ENCODE measurements at places on chromosomes 6 and 20. TPM values are rescaled to one million over a fixed set of nuclear protein-coding genes. Genes with fewer than 3 reads are reported as not detected.

- no peak for DNase-seq
Measured at GRCh38 chr6:75372884-75373283, 88.3 kb upstream of the TMEM30A start.

DNA sequence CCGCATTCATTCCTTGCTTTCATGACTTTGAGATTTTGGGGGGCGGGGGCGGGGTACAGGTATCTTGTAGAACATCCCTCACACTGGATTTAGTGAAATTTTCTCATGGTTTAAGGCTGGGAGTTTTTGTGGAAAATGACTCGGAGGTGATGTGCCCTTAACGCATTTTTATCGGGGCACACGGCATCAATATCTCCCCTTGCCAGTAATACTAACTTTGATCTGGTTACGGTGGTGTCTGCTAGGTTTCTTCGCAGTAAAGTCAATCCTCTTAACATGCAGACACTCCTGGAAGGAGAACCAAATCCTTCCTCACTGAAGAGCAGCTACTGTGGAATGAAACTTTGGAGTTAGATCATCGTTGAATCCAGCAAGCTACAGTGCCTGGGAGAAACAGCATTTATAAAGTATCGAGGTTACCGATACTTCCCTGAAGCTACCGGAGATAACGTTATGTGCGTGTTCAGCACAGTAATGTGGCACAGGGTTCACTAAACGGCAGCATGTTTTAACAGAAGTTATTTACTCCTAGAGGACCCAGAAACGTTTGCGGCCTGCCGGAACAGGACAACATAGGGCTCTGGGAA is 1.2 kb upstream of the DYNLRB1 start:
- no peak for DNase-seq

- no peak for DNase-seq
Measured at GRCh38 chr6:51167468-51167867, 348.8 kb downstream of the TFAP2B start.

- no peak for DNase-seq
Measured at GRCh38 chr6:148965287-148965686, 218.5 kb downstream of the UST start.

DNA sequence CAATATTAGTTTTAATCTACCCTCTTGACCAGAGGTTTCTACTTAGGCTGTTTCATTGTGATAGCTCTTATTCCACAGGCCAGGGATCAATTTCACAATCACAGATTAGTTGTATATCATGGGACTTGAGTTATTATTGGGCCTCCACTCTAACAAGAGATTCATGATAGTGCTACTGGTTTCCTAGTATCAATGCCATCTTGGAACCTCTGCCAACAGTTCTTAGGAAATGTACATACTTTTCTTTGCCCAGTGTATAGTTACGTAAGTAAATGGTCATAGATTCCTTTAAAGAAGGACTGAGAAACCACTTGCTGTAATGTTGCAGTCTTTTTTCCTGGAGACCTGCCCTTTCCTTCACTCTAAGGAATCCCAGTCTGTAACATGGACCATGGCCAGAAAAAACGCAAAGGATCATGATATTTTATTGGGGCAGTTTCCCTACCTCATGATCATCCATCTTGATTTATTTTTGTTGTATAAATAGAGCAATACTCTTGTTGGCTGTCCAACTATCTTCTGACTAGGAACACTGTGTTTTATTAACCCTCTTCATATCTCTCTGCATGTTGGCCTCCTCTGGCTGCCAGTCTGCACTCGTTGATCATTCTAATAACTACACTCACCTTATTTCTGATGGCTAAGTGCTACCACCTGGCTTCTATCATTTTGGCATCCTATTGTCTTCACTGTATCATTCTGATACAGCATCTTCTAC is 38.0 kb upstream of the VGLL2 start:
- DNase-seq, result no peak

GRCh38 chr6:153045271-153045670 is 42.8 kb upstream of the MTRF1L start:
- DNase-seq, result no peak

DNA sequence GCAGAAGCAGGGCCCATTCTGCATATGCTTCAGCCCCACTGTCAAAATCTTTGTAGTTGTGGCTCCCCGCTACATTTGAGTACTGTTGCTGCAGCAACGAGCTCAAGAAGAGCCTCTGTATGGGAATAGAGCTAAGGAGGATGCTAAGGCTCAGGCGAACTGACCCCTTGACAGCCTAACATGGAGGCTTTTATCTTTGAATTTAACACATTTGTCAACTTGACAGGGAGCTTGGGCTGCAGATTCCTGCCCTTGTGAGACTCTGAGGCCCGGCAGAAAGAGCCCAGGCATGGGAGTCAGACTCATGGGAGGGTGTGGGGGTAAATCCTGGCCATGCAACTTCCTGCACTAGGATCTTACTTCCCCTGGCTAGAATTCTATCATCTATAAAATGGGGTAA is 278.7 kb upstream of the CITED2 start:
- no peak for DNase-seq

- peak; percentile 12 for DNase-seq
Measured at GRCh38 chr6:3293271-3294155, 34.8 kb downstream of the PSMG4 start.

DNA sequence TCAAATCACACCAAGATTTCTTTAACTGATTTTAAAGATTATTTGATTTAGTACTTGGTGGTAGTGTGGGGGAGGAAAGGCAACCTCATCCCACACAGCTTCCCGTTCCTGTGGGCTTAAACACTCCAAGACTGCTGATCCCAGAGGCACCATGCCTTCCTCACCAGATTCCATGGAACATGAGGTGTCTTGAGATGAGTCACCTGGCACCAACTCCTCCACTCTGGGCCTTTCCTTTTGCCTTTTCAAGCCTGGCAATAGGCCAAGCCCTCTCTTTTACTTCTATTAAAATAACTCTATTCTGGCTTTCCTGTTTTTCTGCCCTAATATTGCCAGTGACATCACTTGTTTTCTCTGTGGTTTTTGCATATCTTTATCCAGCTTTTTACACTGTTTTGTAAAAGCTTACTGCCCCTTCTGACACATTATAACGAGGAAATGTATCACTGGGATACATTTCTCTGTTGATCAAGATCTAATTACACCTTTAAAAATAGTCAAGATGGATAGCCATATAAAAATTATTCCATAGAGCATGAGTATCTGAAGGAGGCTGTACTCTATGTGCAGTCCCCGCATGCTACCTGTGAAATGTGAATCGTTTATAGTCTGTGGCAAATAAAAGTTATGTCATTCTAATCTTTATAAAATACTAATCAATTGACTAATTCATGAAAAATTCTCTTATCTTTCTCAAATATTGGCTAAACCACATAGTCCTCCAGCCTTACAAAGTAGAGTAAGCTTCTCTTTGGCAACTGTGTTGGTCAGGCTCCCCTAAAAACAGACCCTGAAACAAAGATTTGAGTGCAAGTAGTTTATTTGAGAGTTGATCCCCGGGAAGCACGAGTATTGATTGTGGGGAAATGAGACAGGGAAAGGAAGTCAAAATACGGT is 257.8 kb upstream of the KCNQ5 start:
- no peak for DNase-seq

DNA sequence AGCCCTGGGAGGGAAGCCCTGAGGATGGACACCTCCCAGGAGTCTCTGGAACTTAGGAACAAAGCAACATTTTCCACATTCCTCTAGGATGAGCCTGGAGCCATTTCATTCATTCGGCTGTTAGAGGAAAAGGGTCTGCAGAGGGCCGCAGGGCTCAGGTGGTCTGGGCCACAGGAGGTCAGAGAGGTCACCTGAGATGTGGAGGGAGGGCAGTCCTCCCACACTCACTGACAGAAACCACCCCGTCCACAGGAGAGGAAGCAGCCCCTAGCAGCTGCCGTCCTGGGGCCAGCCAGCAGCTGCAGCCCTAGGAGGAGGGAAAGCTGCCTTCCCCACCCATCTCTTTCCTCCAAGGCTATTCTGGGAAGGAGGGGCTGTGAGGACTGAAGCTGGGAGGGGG is 207.0 kb downstream of the CDC5L start:
- no peak for DNase-seq

DNA sequence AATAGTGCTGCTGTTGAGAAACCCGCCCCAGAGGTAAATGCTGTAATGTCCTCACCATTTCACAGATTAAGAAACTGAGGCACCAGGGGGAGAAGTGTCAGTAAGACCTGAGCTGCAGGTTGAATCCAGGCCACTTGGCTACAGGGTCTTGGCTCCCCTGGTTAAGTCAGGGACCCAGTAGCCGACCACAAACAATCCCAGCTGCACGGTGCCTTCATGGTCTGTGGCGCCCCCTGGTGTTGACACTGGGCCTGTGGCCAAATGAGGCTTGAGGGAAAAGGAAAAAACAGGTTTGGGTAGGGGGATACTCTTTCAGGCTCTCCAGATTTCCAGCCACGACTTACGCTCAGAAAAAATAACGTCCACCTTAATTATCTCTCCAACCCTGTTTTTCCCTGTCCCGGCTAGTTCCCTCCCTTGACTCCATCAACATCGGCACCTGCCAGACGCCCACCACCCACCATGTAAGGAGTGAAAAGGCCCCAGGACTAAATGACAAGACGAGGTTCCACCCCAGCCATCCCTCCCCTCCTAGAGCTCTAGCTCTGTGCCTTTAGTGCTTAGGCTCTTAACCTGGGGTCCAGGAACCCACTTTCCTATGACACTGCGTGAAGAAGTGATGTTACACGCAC is 47.7 kb upstream of the POLR1H start:
- no peak for DNase-seq

DNA sequence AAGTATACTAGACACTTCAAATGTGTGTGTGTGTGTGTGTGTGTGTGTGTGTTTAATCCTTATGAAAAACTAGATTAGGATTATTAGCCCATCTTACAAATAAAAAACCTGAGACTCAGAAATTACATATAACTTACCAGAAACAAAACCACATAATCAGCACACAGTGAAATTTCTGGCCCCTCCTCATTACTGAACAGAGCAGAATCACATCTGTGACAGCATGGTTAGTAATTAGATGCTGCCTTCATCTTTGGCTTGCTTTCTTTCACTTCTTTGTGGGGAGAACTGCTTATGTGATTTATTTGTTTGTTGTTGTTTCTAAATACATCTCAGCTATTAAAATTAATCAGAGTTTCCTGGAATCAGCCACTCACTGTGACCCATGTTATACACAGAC is 267.1 kb downstream of the TENT5A start:
- DNase-seq, result no peak

- DNase-seq, result no peak
Measured at GRCh38 chr20:51382986-51383821, 159.3 kb downstream of the NFATC2 start.

DNA sequence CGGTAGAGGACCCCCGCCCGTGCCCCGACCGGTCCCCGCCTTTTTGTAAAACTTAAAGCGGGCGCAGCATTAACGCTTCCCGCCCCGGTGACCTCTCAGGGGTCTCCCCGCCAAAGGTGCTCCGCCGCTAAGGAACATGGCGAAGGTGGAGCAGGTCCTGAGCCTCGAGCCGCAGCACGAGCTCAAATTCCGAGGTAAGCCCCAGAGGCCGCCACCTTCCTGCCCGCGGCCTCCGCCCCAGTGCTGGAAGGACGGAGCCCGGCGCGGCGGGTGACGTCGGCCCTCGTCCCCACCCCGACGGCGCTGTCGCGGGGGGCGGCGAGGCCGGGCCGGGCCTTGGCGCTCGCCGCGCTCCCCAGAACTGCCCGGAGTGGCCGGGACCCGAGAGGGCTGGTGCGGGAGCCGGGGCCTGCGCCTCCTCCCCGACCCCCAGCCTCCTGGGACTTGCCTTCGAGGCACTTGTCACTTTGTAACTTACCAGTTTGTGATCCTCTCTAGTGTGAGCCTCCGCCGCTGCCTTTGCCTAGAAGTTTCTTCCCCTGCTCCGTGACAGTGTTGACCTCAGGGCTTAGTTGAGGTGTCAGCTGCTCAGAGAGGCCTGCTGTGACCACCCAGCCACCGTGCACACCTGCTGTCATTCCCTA is 417 bp downstream of the VAPB start:
- DNase-seq, result no peak

- peak; percentile 83 for DNase-seq
Measured at GRCh38 chr6:170137176-170137891, 153.5 kb downstream of the DLL1 start.

DNA sequence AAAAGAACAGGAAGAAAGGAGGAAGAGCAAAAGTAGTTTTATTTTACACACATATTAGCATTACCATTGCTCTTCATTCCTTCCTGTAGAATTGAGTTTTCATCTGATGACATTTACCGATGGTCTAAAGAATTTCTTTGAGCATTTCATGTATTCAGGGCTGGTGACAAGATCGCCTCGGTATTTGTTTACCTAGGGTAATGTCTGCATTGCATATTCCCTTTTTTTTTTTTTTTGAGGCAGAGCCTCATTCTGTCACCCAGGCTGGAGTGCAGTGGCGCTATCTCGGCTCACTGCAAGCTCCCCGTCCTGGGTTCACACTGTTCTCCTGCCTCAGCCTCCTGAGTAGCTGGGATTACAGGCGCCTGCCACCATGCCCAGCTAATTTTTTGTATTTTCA is 19.3 kb downstream of the RAB22A start:
- DNase-seq, result no peak

DNA sequence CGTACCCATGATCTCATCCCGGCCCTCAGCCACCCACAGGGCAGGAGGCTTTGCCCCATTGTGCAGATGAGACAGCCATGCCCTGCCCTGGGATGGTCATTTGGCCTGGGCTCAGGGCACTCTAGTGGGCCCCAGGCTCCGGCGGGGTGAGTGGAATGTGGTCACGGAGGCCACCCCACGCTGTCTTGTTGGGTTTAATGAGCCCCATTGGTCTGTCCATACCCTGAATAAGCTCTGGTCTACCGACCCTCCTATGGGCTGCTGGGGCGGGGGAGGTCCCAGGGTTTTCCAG is 50.6 kb downstream of the FGD2 start:
- DNase-seq, result no peak

DNA sequence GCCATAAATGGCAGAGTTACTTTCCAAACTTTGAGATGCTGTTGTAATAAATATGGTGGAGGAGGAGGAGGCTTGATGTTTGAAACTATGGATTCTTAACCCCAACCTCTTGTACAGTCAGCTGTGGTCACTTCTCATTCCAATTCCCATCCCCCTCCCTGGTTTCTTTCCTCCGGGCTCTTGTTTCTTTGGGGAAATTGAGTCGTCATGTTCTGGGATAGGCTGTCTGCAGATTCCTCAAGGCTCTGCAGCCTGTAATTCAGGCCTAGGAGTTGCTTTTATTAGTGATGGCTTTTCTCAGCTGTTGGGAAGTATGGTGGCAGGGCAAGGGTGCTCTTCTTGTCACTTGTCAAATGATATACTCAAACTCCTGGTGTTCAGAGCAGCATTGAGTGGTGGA is 2.6 kb downstream of the PTK7 start:
- no peak for DNase-seq

The RIPPLY2 gene
- 0.90 TPM for total RNA-seq

The PHIP gene
- 40.6 TPM for total RNA-seq

The ZC2HC1B gene
- total RNA-seq, result not detected

The OPRM1 gene
- total RNA-seq, result 0.14 TPM

The MRPL18 gene
- 49.6 TPM for total RNA-seq

The C20orf141 gene
- not detected for total RNA-seq

The BMP7 gene
- total RNA-seq, result 0.29 TPM

The GGTLC1 gene
- total RNA-seq, result not detected

The DBNDD2 gene
- total RNA-seq, result 73.5 TPM

The PROCR gene
- total RNA-seq, result 96.2 TPM

The NT5E gene
- 58.8 TPM for total RNA-seq

The EPHA7 gene
- total RNA-seq, result 0.77 TPM

The MRAP2 gene
- total RNA-seq, result 1.9 TPM

Data from uterus (tissue), 4 donors.